ENCODE measurements at places on chromosomes 11 and 22.

- no peak for DNase-seq
Measured at GRCh38 chr22:35008213-35008612, 57.7 kb upstream of the ISX start.

- DNase-seq = no peak
Measured at GRCh38 chr11:117795638-117796455, 1.2 kb downstream of the DSCAML1 start.

GRCh38 chr11:7154881-7155361 lies 66.1 kb downstream of the RBMXL2 start:
- DNase-seq = no peak

- DNase-seq = no peak
Measured at GRCh38 chr11:83249445-83249844, 36.7 kb downstream of the CCDC90B start.

GRCh38 chr22:34430386-34430785 lies 510.1 kb upstream of the LARGE1 start:
- no peak for DNase-seq

GRCh38 chr22:37275134-37275533 lies 7.2 kb upstream of the CYTH4 start:
- DNase-seq = no peak

GRCh38 chr11:118048472-118049370 lies 28.2 kb upstream of the TMPRSS4 start:
- DNase-seq = no peak

DNA sequence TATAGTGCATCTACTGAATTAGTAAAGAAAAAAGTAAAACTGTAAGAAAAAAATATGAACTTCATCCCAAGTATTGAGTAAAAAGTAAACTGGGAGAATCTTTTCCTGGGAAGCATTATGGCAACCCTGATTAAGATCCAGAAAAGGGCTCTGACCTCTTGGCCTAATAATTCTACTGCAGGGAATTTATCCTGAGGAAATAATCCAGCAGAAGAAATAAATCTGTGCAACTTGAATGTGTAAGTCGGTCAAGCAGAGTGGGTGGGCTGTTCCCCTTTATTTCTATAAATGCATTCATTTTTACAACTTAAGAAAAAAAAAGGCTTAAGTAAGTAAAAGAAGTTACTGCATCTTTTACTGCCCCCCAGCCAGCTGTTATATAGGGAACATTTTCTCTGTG lies 111.2 kb upstream of the PARVA start:
- no peak for DNase-seq

GRCh38 chr11:8735094-8735493 lies 52.5 kb downstream of the RPL27A start:
- DNase-seq = no peak

- DNase-seq = no peak
Measured at GRCh38 chr22:18096823-18097222, 13.8 kb upstream of the TUBA8 start.

DNA sequence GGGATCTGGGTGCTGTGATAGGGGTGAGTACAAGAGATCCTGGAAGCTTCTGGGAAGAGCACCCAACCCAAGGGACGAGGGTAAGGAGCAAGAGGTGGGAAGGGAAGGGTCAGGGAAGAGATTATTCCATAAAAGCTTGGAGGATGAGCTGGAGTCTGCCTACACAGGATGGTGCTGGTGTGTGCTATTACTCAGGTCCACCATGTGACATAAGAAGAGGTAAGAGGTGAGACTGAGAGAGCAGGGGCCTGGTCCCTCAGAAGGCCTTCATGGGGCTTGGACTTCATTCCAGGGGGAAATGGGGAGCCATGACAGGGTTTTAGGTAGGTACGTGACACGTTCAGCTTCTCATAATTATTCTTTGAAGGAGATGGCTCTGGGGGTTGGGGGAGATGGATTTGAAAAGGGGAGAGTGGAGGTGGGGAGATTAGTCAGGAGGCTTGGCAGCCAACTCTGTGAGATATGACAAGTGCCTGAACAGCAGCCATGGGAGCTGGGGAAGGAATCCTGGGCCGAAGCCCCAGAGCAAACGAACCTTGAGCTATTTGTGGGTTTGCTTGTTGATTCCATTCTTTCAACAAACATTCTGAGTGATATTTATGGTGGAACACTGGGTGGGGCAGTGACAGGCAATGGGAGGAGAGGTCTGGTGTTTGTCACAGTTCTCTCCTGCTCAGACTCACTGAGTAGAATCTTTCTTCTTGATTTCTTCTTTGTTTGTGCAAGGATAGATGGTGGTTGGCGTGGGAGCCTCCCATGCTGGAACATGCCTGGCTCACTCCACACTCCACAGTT lies 11.2 kb upstream of the NCAM1 start:
- DNase-seq = no peak

DNA sequence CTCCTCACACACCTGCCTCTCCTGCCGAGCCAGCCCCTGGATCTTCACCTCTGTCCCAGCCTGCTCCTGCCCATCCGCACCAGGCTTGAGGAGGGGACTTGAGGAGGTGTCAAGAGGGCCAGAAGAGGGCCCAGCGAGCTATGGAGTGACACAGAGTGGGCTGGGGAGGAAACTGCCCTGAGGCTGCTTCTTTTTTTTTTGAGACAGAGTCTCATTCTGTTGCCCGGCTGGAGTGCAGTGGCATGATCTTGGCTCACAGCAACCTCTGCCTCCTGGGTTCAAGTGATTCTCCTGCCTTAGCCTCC lies 21.9 kb upstream of the CDON start:
- no peak for DNase-seq

GRCh38 chr22:49330421-49331222 lies 497.1 kb downstream of the BRD1 start:
- DNase-seq = peak; percentile 14

GRCh38 chr11:460331-461199 lies 10.5 kb downstream of the PTDSS2 start:
- DNase-seq = no peak

GRCh38 chr11:119055901-119056300 lies 1.1 kb downstream of the HYOU1 start:
- no peak for DNase-seq

DNA sequence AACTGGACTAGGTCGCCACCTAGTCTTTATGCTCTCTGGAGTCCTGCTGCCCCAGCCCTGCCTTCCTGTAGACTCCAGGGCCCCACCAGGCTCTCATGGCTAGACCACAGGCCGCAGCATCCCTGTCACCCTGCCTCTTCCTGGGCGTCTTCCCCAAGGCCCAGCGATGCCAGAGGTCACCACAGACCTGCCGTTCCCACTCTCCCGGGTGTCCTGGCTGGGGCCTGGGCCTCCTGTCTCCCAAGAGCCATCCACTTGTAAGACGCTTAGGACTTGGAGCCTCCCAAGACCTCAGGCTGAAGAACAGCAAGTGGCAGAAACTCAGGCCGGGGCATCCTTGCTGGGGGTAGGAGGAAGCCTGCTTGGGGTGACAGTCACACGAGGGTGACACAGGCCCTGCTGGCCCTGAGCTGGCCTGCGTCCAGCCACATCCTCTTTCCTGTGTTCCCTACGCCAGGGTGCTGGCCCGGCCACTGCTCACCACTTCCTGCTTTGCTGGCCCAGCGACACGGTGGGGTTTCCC lies 2.0 kb upstream of the TCIRG1 start:
- DNase-seq = no peak

DNA sequence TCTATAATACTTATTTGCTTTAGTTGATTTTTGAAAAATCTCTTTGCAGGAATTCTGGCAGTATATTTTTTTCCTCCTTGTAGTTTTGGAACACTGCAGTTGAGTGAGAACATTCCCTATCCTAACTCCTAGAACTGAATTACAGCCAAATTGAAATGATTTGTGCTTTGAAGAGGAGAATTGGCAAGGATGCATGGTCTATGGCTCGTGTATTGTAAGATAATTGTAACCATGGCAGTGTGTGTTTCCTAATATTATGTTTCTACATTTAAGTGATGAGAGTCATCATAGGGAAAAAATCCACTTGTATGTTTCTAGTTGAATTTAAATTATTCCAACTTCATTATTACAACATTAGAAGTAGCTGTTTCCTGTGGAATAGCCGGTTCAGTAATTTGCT lies 80.9 kb upstream of the MYO18B start:
- no peak for DNase-seq

DNA sequence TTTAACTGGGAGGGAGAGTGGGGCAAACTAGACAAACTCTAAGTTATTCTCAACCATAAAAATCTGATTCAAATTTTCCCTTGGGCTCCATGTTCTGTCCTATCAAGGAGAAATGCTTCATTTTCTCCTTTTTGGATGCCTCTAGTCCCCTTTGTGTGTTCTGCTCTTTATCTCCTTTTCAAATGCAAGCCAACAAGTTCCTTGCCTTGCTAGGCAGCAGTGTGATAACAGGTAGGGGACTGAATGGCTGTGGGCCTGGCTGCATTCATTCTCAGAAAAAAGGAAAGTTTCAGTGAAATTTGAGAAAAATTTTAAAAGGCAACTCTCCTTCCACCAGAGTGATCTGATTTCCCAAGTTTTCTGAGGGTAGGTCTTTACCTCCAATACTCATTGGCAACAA lies 26.9 kb upstream of the MMP8 start:
- DNase-seq = no peak

DNA sequence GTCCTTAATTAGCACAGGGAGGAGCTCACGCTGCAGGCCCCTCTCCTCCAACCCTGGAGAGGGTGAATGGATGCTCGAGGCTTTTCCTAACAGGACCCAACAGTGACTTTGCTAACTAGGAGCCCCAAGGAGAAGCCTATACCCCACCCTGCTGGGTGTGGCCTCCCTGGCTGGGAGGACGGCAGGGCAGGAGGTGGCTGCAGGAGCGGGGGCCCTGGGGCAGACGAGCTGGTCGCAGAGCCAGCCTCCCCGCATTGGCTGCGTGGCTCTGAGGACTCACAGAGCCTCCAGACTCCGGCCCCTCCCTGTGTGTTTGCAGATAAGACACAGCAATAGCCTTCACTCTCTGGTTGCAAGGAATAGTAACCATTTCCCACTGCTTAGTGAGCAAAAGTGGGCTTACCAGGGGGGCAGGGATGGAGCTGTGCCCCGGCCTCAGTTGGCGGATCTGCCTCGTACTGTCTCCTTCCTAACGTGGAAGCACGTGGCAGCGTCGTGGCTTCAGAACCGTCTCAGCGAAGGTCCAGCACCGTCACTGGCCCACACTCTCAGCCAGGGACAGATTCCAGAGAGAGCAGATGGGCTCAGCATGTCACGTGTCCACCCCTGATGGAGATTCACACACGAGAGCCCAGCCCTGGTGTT lies 1087.5 kb downstream of the BRD1 start:
- DNase-seq = no peak

DNA sequence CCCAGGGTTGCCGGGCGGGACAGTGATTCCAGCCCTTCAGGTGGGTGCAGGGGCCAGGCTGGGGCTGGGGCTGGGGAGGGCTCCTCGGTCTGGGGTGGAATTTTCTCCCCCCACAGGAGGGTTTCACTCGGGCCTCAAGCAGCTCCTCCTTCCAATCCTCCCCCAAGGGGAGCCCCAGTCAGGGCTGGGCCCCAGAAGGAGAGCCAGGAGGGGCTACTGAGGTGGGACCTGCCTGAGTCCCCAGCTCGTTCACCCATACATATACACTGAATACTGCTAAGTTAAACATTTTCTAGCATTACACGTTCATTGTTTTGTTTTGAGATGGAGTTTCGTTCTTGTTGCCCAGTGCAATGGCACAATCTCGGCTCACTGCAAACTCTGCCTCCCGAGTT lies 1.5 kb upstream of the CRACR2B start:
- DNase-seq = no peak

DNA sequence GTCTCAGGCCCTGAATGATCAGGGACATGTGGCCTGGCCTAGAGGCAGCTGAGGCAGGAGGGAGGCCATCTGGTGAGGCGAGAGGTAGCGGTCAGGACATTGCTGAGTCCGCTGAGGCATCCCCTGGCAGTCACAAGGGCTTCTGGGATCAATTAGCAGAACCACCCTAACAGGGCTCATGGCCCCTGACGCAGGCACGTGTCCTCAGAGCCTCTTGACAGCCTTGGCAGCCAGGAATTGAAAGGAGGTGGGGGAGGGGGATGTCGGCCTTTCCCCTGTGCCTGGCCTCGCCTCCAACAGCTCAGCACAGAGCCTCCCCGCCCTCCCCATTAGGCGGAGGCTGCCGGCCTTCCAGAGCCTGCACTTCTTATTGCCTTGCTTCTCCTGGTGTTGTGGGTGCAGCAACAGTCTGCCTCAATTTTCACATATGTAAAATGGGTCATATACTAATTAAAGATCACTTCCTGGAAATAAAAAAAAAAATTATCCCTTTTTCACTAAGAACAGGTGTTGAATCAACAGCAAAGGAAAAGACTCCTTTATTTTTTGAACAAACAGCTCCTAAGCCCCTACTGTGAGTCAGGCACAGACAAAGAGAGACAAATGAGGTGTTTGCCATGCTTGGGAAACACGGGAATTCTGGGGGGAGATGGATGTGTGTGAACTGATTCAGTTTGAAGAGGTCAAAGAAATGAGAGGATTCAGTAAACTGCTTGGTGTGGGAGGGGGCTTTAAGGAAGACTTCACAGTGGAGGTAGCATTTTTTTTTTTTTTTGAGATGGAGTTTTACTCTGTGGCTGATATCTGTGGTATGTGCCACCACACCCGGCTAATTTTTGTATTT lies 55.3 kb downstream of the NFAM1 start:
- DNase-seq = no peak

- DNase-seq = no peak
Measured at GRCh38 chr22:27768027-27768653, 33.4 kb downstream of the MN1 start.

DNA sequence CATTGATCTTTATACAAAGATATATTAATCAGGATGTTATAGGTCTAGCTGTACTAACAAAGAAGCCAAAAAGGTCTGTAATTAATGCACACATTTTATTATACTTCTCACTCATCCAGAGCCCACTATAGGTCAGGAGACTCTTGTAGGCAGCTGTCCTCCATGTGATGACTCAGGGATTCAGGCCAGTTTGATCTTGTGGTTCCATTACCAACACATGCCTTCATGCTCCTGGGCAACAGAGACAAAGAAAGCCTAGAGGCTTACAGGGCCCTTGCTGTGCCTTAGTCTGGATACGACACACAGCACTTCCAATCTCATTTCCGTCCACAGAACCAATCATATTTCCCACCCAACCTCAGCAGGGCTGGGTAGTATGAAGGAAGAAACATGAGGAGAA lies 150.3 kb upstream of the NCAM1 start:
- no peak for DNase-seq

DNA sequence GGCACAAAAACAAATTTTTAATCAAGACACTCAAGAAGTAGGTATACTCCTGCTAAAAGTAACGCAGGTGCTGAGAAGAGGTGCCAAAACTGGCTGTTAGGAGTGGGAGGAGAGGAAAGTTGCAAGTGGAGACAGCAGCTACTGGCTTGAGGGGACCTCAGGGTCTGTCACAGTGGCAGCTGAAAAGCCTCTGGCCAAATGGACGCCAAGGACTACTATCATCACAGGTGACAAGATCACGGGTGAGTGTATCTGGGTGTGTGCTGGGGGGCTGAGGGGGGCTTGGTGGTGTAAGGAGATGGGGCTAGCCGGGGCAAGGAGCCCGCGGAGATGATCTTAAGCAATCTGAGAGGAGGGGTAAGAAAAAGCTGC lies 687 bp downstream of the ZNF202 start:
- DNase-seq = no peak

DNA sequence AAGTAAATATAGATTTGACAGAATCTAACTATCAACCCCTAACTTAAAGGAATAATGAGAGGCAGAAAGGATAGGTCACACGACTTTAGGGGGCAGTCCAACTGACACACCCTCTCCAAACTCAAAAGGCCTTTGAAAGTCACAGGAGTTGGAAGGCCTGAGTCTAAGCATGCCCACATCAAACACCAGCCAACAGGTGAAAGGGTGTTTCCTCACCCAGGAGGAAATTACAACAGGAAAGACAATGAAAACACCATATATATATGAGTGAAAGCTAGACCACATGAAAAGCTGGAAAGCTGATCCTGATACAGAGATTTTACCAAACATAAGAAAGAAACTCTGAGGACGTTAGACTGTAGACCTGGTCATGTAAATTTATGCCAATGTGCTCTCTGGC lies 10.5 kb upstream of the DEPDC7 start:
- DNase-seq = no peak
